ENCODE measurements at places on chromosomes 1 and 21.

DNA sequence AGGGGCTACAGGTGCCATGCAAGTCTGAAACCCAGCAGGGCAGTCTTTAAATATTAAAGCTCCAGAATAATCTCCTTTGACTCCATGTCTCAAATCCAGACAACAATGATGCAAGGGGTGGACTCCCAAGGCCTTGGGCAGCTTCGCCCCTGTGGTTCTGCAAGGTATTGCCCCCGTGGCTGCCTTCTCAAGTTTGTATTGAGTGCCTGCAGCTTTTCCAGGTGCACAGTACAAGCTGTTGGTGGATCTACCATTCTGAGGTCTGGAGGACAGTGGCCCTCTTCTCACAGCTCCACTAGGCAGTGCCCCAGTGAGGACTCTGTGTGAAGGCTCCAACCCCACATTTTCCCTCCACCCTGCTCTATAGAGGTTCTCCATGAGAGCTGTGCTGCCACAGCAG lies 3.7 kb upstream of the MROH9 start:
- DNase-seq, result no peak

DNA sequence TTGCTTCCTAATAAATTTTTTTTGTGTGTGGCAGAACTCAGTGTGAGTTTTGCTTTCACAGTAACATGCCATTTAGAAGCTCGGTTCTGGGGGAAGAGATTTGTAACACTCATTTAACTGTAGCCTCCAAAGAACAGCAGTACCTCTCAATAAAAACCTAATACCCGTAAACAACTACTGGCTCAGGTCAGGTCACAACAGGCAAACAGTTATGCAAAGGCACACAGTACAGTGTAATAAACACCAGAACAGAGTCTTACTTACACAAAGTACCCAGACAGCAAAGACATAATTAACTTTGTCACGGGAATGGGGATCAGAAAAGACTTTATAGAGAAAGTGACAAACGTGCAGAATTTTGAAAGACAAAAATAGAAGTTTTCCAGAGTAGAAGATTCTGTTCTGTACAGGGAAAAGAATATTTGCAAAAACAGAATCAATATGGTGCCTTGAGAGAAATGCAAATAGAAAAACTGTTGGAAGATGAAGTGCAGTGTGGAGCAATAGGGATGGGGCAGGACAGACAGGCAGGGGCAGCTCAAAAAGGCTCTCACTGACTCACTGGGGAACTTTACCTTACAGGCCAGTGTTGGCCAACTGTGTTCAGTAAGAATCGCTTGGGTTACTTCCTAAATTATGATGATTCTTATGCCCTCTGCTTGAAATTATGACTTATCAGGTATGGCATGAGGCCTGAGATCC lies 38.8 kb downstream of the EGLN1 start:
- no peak for DNase-seq

GRCh38 chr1:188122646-188123045 lies 1293.9 kb downstream of the PLA2G4A start:
- DNase-seq, result no peak

DNA sequence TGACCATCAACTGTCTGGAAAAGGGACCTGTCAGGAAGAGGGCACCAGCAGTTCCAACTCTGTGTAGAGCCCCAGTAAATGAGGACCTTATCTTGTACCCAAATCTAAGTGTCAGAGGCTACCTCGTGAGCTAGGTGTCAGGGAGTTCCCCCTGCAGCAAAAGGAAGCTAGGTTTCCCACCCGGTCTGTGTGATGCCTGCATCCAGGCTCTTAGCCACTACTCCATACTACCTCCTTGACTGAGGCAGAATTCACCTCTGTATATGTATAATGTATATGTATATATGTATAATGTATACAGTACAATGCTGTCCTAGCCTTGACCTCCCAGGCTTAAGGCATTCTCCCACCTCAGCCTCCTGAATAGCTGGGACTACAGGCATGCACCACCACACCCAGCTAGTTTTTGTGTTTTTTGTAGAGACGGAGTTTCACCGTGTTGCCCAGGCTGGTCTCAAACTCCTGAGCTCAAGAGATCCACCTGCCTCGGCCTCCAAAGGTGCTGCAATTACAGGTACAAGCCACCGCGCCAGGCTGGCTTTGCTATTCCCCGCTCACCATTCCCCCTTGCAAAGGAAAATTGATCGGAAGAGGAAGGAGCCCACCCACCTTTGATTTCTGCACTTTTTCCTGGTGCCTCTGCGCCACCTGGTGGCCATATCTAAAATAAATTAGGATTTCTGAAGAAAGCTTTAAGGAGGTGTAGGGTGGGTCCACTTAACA lies 15.7 kb upstream of the LUZP1 start:
- no peak for DNase-seq

DNA sequence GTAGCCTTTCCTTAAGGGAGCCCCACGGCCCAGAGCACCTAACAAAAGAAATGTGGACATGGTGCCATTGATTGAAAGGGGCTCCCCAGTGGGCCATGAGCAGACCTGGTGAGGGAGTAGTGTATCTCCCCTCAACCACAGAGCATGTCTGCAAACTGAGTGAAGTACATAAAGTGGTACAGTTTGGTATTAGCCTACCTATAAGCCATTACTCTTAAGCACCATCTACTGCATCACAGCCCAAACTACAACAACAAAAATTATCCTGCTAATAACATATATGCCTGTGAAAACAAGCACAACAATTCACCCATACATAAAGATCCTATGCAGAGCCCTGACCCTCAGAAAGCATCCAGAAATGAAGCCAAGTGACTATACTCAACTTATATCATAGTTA lies 407.8 kb downstream of the PTPRC start:
- DNase-seq, result no peak

GRCh38 chr1:243345205-243345604 lies 89.4 kb downstream of the SDCCAG8 start:
- no peak for DNase-seq

GRCh38 chr1:198648592-198648991 lies 9.8 kb downstream of the PTPRC start:
- DNase-seq, result no peak

GRCh38 chr1:32983020-32983419 lies 18.4 kb upstream of the RNF19B start:
- DNase-seq, result no peak

DNA sequence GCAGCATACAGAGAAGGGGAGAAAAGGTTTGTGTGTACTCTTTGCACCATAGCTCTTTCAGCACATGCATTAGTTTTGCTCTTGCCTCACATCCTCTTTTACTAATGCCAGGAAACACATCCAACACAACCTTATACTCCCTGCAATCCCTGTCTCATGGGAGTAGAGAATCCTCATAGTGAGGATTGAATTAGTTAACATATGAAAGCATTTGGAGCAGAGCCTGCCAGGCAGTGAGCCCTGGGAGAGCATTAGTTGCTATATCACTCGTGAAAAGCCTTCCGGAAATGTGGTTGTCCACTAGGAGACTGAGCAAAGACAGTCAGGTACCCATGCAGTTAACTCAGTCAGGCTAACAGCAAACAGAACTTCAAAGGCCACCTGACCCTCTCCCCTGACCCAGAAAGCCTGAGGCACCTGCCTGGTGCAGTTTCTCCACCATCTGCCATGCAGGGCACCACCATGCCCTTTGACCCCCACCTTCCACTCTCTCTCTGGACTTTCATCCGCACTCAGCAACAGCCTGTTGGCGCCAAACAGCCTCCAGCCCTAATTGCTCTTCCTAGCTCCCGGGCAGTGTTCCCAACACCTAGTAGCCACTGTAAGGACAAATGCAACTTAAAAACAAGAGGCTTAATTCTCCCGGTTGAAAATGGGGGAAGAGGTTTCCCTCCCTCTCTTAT lies 14.9 kb upstream of the AGT start:
- no peak for DNase-seq

DNA sequence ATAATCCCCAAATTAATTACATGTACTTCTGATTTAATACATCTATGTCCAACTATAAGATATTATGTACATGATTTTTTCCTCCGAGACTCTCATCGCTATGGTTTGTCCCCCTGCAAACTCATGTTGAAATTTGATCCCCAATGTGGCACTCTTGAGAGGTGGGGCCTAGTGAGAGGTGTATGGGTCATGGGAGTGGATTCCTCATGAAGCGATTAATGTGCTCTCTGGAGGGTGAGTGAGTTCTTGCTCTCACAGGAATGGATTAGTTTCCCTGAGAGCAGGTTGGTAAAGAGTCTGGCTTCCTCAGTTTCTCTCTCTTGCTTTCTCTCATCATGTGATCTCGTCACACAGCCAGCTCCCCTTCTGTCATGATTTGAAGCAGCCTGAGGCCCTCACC lies 16.1 kb downstream of the HSF2BP start:
- no peak for DNase-seq

DNA sequence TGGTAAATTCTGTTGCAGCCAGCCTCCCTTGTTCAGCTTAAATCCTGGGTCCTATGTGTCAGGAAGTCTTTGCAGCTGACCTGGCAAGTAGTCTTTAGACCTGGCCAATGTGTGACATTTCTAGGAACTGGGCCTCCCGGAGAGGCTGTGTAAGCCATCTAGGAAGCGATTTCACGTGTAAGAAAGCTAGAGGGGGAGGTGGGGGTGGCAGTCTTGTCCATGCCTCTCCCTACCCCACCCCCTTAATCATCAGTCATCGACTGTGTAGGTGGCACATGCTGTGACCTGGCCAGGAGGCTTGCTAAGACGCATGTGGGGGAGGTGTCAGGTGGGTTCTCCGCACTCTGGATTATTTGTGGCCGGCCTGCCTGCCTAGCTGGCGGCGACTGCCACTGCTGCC lies 8.4 kb downstream of the C1orf226 start:
- no peak for DNase-seq

- DNase-seq, result no peak
Measured at GRCh38 chr1:154407198-154408091, 2.3 kb downstream of the IL6R start.

DNA sequence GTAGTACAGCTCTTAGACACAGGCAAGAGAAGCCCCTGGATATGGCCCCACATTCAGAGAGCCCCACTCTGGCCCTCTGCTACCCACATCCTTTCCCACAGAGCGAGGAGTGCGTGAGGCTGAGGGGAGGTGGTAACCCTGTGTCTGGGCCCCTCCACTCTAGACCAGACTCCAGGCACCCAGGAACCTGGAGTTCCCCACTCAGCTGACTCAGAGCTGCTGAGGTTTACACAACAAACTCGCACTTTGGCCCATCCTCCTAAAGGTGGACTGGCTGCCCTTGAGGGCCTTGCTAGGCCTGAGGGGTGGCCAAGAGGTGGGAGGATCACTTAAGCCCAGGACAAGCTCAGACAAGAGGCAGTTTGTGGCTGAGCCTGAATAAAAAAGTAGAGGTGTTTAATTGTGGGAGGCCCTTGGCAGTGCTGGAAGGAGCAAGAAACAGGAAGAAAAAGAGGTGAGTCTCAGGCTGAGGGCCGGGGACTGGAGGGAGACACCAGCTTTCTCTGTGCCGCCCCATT lies 10.7 kb downstream of the MR1 start:
- no peak for DNase-seq

DNA sequence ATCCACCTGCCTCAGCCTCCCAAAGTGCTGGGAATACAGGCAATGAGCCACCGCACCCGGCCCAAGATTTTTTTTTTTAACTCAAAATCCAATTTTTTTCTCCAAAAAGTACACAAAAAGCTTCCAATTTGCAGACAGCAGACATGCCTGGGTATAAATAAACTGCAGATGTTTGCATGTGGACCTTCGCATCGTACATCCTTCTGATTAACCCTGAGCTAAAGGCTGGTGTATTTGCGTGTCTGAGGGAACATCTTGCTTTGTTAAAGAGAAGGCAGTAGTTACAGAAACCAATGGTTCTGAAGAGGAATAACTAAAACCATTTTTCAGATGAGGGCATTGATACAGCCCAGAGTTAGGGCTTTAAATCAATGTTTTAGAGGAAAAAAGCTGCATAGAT lies 12.7 kb downstream of the BCAR3 start:
- no peak for DNase-seq

DNA sequence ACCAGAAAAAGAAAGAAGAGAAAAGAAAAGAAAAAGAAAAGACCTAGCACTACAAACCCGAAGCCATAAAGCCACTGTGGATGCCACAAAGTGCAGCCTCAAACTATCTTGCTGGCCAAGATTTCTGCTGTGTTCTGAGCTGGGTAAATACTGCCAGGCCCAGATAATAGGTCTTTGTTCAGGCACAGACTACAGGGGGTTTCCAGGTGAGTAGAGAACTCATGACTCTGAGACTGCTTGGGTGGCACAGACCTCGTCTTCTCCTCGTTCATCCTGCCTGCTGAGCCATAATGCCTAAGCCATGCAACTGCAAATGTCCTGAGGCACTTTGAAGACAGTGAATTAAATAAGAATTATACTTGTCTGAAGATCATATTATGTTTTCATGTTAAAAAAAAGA lies 651.8 kb downstream of the LMO4 start:
- no peak for DNase-seq

DNA sequence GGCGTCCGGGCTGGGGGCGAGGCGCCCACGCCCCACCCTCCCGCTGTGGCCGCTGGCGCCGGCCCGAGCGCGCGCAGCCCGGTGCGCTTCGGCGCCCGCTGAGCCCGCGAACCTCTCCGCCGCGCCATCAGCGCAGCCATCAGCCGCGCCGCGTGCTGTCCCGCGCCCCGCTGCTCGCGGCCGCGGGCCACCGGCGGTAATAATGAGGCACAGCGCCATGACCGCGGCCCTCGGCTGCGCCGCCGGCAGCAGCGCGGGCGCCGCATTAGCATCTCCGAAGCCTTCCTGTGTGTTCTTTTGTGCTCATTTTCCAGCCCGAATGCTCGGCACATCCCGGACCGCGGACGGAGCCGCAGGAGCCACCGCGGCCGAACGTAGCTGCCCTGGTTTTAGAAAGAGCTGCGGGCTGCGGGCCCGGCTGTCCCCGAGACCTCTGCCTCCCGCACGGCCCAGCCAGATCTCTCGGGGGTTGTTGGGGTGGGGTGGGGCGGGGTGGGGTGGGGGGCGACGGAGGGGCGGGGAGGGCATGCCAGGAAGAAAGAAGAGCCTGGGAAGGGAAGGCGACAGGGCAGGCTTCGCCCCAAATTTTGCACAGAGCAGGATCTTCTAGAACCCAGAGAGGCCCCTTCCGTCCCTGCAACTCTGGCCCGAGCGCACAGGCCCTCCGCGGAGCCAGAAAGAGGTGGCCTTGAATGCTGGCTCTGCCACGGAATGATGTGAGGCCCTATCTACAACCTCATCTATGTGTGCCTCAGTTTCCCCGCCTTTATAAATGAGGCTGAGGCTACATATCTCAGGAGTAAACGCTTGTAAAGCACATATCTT lies 55.3 kb downstream of the RRAGC start:
- DNase-seq, result no peak

GRCh38 chr1:209457401-209458125 lies 126.0 kb upstream of the CAMK1G start:
- no peak for DNase-seq

DNA sequence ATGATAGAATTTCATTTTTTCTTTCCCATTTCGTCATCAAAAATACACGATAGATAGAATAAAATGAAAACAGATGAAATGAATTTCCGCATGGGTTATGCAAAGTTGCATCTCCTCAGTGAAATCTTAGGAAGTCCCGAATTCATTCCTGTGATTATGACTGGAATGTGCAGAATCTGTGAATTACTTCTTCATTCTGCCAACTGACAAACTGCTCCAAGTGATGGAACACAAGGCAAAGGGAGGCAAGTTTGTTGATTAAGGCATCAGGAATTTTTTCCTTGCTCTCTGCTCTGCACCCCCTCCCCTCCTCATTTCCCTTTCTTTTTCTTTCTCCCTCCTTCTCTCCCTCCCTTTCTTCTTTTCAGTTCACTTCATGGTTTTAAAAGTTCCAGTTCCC lies 37.0 kb upstream of the ADGRL4 start:
- no peak for DNase-seq

- no peak for DNase-seq
Measured at GRCh38 chr1:192626366-192627179, 9.4 kb upstream of the RGS13 start.

All from GM04504 (cell line).